SJCRH30 (cell line): ENCODE measurements at places on chromosomes 11 and 22. TPM values are rescaled to one million over a fixed set of nuclear protein-coding genes. Genes with fewer than 3 reads are reported as not detected.

- no peak for DNase-seq
Measured at GRCh38 chr11:115190196-115190595, 314.0 kb downstream of the CADM1 start.

Gene C11orf42
- total RNA-seq: not detected in 2 replicates

- DNase-seq: no peak
Measured at GRCh38 chr22:43467216-43467940, 55.6 kb downstream of the MPPED1 start.

Gene TESMIN
- total RNA-seq: not detected in 2 replicates

GRCh38 chr11:96197801-96198701 is 144.9 kb downstream of the MAML2 start:
- DNase-seq: no peak

- peak; percentile 70 for DNase-seq
Measured at GRCh38 chr11:59283825-59284772, 71.4 kb upstream of the MPEG1 start.

GRCh38 chr11:57473285-57473841 is 13.0 kb downstream of the RTN4RL2 start:
- no peak for DNase-seq

DNA sequence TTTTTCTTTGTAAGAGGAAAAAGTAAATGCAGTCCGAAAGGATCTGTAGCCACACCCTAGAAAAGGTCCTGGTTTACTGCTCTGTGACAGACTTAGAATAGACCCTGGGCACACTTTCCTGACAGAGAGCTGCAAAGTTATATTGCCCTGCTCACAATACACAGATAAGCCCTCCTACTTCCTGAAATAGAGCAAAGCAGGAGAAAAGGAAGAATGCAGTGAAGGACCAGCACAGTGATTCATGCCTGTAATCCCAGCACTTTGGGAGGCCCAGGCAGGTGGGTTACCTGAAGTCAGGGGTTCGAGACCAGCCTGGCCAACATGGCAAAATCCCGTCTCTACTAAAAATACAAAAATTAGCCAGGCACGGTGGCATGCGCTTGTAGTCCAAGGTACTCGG is 2.2 kb downstream of the CYB561A3 start:
- no peak for DNase-seq

DNA sequence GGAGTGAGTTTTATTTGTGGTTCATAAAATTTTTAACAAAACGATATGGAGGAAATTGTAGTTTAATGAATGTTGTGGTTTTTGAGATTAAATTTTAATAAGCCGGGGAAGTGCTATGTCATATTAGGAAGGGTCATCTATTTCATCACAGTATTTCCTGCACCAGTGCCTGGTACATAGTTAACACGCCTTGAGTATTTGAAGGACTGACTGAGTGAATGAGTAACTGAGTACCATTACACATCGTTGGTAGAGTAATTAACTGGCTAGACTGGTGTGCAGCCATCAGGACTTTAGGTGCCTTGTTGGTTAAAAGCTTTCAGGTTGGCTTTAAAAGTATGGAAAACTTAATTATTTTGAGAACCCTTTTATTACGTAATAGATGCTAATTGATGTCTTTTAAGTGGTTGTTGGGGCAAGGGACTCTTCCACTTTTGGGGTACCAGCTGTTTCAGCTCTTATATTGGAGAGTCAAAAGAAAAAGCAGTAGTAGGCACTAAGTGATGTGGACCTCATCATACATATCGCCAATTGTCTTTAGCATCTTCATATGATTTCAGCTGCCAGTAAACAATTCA is 101.8 kb downstream of the DDX10 start:
- DNase-seq: no peak

DNA sequence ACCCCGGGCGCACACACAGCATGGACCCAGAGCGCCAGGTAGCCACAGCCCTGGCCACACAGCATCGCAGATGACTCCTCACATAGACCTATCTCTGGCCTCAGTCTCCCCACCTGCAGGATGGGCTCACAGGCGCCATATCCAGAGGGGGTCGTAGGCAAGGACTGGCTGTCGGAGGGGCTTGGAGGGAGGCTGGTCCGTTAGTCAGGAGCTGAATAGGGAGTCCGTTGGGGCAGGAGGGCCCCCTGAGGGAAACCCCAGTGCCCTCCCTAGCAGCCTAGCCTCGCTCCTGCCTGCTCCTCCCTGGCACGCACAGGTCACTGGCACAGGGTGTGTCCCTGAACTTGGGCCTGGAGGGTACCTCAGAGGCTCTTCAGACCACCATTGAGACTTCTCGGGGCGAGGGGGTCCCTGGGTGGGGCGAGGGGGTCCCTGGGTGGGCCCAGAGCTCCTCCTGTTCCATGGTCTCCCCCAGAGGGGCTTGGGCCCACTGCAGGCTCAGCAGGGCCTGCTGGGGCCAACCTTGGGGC is 2.0 kb downstream of the PLXNB2 start:
- no peak for DNase-seq

Gene FGF4
- total RNA-seq: not detected in 2 replicates

GRCh38 chr22:47143249-47143938 is 380.9 kb downstream of the TBC1D22A start:
- no peak for DNase-seq

Gene CYP2D6
- 0.04 TPM in 1 of 2 replicates, not detected in the other for total RNA-seq

Gene CSTPP1
- 22.3 and 24.5 TPM in 2 replicates for total RNA-seq

GRCh38 chr11:35340715-35341114 is 78.6 kb downstream of the SLC1A2 start:
- DNase-seq: no peak

DNA sequence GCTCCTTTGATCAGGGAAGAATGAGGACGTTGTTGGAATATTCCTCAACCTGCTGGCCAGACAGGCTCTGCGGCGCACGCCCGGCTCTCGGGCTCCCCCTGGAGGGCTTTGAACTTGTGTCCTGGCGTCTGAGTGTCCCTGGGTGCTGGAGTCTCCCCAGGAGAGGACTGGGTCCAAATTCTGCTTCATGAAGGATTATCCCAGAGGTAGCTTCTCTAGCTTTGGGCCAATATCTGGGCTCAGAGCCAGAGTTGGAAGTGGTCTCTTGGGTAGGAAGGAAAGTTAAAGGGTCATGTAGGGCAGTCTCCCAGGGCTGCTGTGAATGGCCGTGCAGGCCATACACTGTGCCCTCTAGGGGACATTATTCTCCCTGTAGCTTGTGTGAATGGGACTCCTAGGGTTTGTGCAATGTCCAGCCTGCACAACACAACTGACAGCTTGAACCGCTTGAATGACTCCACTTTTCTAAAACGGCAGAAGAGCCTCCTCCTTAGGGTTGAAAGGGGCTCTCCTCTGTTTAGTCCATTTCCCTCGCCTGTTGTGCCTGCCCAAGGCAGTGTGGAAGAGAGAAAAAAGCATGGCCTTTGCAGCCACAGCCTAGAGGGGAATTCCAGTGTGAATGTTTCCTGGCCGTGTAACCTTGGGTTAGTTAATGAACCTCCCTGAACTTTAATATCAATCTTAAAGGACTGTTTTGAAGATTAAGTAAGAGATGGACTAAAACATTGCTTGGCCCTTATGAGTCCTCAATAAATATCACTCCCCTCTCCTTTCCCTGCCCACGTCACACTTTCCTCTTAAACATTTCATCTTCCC is 111.2 kb upstream of the THY1 start:
- peak; percentile 79 for DNase-seq

DNA sequence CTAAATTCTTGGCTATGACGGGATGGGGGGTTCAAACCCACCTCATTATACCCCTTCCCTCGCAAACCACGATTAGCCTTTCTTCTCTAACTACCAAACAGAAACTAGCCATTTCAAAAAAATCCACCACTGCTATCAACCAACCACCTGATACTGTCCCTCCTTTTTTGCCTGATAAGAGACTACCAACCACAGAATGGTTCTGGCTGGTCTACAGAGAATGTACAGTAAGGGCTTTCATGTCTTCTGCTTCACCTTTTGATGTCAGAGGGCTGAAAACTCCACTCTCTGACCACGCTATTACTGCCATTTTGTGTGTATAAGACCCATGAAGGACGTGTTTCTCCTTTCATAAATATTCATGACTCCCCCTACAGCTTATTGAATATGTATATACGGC is 19.1 kb downstream of the RIC3 start:
- no peak for DNase-seq
